Stimulated activated CD8-positive, alpha-beta memory T cell treated with anti-CD3 and anti-CD28 coated beads, Interleukin-4, amount 100 ng/mL, for 1 hour (primary cell): ENCODE measurements at places on chromosomes 6 and 20.

- no peak for DNase-seq
Measured at GRCh38 chr6:82260997-82261732, 13.6 kb upstream of the IBTK start.

DNA sequence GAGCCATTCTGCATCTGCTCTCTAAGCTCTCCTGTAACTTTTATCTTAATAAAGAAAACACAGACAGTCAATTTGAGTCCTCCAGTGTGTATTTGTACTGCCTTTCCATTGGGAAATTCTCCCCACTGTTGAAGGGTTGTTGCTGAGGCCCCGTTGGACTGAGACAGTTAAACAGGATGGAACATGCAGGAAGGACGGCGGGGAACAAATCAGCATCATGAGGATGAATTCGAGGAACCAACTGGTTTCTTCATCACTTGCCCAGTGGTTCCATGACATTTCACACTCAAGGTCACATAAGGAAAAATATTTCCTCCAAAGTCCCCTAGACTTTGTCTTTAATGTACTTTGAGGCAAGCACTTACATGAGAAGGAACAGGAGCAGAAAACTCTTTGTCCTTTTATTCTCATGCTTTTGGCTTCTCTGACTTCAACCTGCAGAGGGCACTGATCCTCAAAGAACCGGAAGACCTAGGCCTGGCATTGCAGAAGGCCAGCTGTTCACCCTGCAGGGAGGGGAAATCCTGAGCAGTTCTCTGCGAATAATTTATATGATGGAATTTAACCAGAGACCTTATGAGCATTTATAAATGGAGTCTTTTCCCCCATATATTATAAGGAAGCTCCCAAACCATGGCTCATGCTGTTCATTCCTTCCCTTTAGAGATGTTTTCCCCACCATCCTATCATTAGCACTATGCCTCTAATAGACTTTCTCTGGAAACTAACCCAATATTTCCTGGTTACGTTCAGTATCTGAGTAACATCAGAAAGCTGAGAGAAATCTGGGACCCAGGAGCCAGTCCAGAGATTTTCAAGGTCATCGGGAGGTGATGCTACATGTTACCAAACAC is 55.2 kb upstream of the ADGRF1 start:
- no peak for DNase-seq

DNA sequence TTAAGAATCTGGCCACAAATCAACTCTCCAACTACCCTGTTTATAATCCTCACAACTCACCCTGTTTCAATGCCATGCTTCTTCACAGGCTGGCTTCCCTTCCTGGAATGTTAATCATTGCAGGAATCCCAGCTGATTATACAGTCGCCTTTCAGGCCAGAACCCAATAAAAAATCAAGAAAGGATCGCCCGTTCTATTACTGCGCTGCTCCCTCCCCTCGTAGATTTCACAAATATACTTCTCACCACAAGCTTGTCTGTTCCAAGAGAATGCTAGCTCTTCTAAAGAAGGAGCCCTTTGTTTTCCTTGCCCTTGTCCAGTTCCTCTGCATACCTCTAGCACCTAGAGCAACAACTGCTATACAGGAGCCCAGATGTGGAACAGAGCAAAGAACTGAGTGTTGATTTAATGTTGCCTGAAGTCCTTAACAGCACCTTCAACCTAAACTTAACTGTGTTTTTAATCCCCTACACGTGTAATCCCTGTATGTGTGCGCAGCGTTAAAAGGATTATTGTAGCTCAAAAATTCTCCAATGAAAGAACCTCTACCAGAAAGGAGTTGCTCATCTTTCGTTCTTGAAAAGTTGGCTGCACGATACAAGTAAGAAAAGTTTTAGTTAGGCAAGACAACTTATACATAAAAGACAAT is 988 bp downstream of the ECHDC1 start:
- no peak for DNase-seq

DNA sequence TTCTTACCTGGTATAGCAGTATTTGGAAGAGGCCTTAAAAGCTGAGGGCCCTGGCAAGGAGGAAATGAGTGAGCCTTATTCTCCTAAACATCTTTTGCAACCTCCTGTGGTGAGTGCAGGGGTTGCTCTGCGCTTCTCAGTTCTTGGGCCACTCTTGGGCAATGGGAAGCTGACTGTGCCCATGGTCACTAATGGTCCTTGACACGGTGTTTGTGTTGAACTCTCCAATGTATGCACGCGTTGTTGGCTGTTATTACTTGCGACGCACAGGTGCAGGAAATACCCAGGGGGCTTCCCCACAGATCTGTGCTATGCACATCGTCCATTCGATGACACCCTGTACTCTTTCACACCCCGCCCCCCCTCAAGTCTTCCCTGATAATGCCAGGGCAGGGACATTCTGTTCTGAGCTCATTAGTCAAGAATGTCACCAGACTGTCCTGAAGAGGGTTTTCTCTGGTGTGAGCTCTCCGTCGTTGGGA is 79.7 kb downstream of the EDN1 start:
- no peak for DNase-seq

DNA sequence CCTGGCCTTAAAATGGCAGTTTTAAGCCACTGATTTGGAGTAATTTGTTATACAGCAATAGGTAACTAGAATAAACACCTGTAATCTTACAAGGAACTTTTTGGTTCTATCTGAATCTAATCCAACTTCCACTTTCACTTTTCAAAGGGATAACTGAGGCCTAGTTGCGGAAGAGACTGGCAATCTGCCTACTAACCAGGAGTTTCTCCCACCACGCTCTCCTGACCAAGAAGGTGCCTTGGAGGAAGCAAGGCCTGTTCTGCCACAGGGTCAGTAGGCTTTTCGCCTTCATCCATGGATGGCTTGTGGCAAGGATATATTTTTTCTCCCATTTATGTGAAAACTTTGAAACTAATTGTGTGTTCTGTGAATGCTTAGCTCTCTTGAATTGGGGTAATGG is 12.9 kb upstream of the MYBL2 start:
- no peak for DNase-seq
